Effector memory CD8-positive, alpha-beta T cell (primary cell): ENCODE measurements at places on chromosomes 5 and 9.

DNA sequence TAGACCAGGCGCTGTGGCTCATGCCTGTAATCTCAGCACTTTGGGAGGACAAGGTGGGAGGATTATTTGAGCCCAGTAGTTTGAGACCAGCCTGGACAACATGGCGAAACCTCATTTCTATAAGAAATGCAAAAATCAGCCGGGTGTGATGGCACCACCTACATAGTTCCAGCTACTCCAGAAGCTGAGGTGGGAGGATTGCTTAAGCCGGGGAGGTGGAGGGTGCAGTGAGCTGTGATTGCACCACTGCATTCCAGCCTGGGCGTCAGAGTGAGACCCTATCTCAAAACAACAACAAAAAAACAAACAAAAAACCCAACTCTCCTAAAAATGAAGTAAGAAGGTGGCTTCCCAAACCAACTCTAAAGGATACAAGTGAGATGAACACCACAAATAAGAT is 23.0 kb downstream of the IARS1 start:
- DNase-seq, result no peak

- no peak for DNase-seq
Measured at GRCh38 chr5:103918668-103919367, 356.2 kb upstream of the NUDT12 start.

- DNase-seq, result no peak
Measured at GRCh38 chr5:73121119-73121463, 716 bp downstream of the TMEM171 start.

GRCh38 chr9:135370411-135371375 is 108.9 kb upstream of the PPP1R26 start:
- DNase-seq, result no peak

- peak; percentile 38 for DNase-seq
Measured at GRCh38 chr9:134066913-134067851, 644 bp downstream of the BRD3 start.

GRCh38 chr9:86838519-86839497 is 108.5 kb downstream of the GAS1 start:
- DNase-seq, result no peak

DNA sequence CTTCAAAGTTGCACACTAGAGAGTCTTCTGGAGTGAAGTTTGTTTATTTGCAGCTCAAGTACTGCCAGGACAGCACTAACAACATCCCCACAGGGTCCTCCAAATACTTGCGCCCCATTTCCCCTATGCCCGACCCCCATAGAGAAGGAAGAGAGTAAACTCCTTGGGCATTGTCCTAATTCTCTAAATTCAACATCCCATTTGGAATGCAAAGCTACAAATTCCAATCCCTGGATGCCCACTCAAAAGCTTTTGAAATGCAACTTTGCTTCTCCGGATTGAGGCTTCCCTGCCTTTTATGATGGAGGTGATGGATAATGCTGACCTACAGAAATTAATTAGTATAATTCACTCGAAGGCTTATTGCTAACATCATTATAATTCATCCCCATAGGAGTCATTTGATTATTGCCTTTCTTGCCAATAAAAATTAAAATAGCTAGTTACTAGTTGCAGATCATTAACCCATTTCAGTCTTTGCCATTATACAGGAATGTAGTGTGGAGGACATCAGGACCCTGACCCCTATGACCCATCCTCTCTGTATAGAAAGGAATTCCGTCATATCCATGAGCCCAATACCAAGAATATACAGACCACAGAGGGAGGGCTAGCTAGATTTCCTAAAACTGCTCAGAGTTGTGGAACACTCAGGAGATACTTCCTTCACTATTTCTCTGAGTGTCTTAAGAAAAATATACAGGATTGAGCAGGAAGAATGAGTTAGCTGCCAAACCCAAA is 277.6 kb downstream of the ZNF608 start:
- no peak for DNase-seq
